ENCODE measurements at places on chromosomes 11 and 22. TPM values are rescaled to one million over a fixed set of nuclear protein-coding genes. Genes with fewer than 3 reads are reported as not detected.

DNA sequence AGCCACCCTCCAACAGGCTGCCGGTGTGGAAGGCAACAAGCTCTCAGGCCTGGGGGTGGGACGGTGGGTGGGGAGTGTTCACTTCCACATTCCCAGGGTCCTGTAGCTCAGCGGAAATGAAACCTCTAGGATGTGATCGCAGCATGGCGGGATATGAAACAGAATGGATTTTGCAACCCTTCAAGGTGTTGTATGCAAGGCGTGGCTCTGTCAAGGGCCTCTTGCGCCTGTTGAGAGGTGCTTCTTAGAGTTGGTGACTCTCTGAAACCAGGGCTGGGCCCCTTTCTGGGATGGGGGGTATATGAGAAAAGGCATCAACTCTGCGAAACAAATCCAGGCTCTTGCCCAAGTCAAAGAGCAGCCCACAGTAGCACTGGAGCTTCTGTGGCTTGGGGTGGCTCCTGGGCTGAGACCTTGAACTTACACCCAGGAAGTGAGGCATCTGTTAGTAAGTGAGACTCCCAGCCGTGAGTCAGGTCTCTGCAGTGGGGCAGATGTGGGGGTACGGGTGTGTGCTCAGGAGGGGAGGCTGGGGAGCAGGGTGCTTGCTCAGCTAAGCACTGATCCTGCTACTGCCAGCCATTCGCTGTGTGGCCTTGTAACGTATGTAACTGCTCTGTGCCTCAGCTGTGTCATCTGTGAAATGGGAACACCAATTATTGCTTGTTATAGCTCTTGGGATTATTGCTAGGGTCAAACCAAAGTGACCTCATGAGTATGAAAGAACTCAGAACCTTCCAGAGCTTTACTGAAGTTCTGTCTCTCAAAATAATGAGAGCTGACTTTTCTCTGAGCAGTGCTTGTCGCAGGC is 28.3 kb downstream of the NECTIN1 start:
- no peaks in the 10 kb centered on the region for H3K27me3 ChIP-seq
- H3K4me1 ChIP-seq: peaks cover 30% of the 10 kb centered on the region
- H3K27ac ChIP-seq: no peak overlapping the region
- H3K36me3 ChIP-seq: no peaks in the 10 kb centered on the region
- DNase-seq: no peak

DNA sequence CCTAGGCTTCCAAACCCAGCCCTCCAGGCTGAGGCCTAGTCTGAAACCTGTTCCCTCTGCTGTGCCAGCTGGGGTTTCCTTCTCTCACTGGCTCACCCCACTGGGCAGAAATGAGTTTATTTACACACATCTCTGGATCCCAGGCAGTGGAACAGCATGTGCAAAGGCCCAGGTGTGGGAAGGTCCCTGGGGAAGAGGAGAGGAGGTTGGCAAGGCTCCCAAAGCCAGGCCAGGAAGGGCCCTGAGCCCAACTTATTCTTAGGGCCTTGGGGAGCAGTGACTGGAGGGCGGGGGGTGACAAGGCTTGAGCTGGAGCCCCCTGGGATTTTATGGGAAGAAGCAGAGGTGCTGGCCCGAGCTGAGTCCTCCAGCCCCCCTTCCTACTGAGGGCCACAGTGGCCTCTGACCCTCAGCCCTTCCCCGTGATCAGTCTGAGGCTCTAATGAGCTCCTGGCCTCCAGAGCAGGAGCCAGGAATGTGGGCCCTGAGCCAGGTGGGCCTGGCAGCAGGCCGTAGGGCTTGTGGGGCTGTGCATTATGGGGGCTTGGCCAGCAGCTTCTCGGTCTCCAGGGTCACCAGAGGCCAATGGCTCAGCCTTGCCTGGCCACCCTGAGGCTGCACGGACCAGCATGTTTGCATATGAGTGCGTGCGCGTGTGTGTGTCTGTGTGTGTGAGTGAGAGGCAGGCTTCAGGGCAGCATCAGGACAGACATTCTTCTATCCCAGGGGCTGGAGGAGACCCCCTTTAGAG is 2.9 kb downstream of the MYO7A start:
- DNase-seq: no peak
- H3K4me1 ChIP-seq: no peaks in the 10 kb centered on the region
- H3K27me3 ChIP-seq: no peaks in the 10 kb centered on the region
- no peak overlapping the region for H3K4me3 ChIP-seq
- no peaks in the 10 kb centered on the region for H3K36me3 ChIP-seq

DNA sequence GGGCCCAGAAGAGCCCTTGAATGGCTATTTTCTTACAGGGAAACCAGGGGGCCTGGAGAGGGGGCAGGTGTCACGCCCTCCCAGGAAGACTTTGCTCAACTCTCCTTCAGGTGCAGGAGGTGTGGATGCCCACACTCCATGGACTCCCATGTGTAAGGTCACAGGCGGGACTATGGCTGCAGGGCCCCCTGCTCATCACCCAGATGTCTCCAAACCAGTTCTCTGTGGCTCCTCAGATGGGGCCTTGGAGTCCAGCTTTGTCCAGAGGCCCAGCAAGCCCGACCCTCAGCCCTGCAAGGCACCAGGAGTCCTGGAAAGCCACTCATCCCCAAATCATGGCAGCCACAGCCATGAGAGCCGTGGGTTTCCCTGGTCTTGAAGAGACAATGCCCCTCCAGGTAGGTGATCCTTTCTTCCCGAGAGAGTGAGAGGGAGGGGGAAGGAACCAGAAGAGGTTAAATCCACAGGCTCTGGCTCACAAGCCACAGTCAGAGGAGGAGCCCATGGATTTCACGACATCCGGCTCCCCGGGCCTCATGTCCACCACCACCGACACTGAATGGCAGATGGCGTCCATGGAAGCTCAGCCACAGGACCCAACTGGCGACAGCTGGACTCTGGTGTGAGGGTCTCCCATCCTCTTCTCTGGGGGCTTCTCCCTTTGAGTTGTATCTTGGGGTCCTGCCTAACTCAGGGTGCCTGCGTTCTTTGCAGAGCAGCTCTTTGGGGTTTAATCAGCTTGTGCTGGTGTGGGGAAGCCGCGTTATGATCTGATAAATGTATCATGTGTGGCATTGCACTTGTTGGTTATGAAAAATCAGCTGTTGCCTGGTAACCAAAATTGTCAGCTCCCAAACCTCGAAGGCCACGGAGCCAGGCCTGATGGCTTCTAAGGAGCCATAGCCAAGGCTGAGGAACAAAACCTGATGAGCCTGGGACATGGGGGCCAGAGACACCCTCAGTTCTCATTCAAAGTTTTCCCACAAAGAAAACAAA is 620.4 kb downstream of the BRD1 start:
- no peak overlapping the region for H3K4me3 ChIP-seq
- no peaks in the 10 kb centered on the region for H3K4me1 ChIP-seq
- DNase-seq: peak; percentile 46
- no peaks in the 10 kb centered on the region for H3K27me3 ChIP-seq
- no peaks in the 10 kb centered on the region for H3K36me3 ChIP-seq

- H3K4me1 ChIP-seq: no peaks in the 10 kb centered on the region
- H3K27me3 ChIP-seq: no peaks in the 10 kb centered on the region
- no peak overlapping the region for H3K27ac ChIP-seq
- no peaks in the 10 kb centered on the region for H3K36me3 ChIP-seq
- no peak for DNase-seq
- no peak overlapping the region for H3K4me3 ChIP-seq
Measured at GRCh38 chr22:48423481-48423911, 1404.2 kb downstream of the BRD1 start.

GRCh38 chr11:7252683-7253213 is 1.0 kb downstream of the SYT9 start:
- no peaks in the 10 kb centered on the region for H3K36me3 ChIP-seq
- no peak for DNase-seq
- no peaks in the 10 kb centered on the region for H3K4me1 ChIP-seq
- H3K27ac ChIP-seq: no peak overlapping the region
- H3K4me3 ChIP-seq: peak overlapping the region; percentile 57
- no peaks in the 10 kb centered on the region for H3K27me3 ChIP-seq

GRCh38 chr11:45390407-45390806 is 104.3 kb upstream of the SYT13 start:
- no peak for DNase-seq
- no peak overlapping the region for H3K4me3 ChIP-seq

GRCh38 chr11:33262011-33262645 is 4.9 kb downstream of the HIPK3 start:
- H3K27me3 ChIP-seq: no peaks in the 10 kb centered on the region
- H3K4me1 ChIP-seq: no peaks in the 10 kb centered on the region
- peak overlapping the region; percentile 100 for H3K27ac ChIP-seq
- H3K4me3 ChIP-seq: no peak overlapping the region
- no peak for DNase-seq
- H3K36me3 ChIP-seq: no peaks in the 10 kb centered on the region

GRCh38 chr22:20196094-20196842 is 45.4 kb upstream of the CCDC188 start:
- H3K36me3 ChIP-seq: no peaks in the 10 kb centered on the region
- DNase-seq: no peak
- H3K27ac ChIP-seq: no peak overlapping the region

DNA sequence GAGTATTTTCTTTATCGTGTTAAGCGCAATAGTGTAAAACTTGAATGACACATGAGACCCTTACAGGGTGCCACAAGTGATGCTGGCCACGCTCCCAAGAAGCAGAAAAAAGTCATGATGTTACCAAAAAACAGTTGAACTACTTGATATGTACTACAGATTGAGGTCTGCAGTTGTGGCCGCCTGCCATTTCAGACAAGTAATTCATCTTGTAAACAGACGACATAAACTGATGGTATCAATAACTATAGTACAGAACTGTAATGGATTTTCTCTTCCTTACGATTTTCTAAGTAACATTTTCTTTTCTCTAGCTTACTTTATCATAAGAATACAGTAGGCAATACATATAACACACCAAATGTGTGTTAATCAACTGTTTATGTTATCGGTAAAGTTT is 5.5 kb downstream of the CD59 start:
- H3K36me3 ChIP-seq: peaks cover 8% of the 10 kb centered on the region
- no peak for DNase-seq
- H3K27me3 ChIP-seq: no peaks in the 10 kb centered on the region
- peaks cover 64% of the 10 kb centered on the region for H3K4me1 ChIP-seq
- no peak overlapping the region for H3K4me3 ChIP-seq

DNA sequence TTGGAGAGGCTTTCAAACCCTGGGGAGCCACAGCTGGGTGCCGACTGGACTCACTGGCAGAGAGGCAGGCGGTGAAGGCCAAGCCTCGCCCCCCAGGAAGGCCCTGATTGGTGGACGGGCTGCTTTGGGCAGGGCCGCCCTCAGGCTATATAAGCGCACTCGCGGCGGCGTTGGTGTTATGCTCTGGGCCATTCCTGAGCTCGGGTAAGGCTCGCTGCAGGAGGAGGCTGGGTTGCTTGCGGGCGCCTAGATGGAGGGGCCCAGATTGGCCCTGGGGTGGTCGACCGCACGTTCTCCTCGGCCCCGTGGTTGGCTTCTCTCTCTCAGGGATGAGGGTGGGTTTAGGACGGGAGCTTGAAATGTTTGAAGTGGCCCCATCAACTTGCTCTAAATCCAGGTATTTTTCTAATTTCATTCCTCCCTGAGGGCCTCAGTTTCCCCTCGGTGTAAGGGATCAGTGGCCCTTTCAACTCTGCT is at the start of gene SPDYC:
Gene SPDYC (plus strand): TSS at position 176 of the 477 bp plus-strand sequence. CDS start 1,125 bp downstream, outside the sequence.
- no peaks in the 10 kb centered on the region for H3K36me3 ChIP-seq
- no peak within 1 kb of the TSS for H3K27ac ChIP-seq
- H3K27me3 ChIP-seq: no peaks in the 10 kb centered on the region
- H3K4me1 ChIP-seq: no peaks in the 10 kb centered on the region
- DNase-seq: no peak

GRCh38 chr11:35021589-35021988 is 105.2 kb downstream of the PDHX start:
- H3K4me3 ChIP-seq: no peak overlapping the region
- H3K27ac ChIP-seq: no peak overlapping the region
- no peaks in the 10 kb centered on the region for H3K4me1 ChIP-seq
- no peaks in the 10 kb centered on the region for H3K27me3 ChIP-seq

- no peaks in the 10 kb centered on the region for H3K4me1 ChIP-seq
- H3K27me3 ChIP-seq: no peaks in the 10 kb centered on the region
- no peak overlapping the region for H3K4me3 ChIP-seq
- DNase-seq: no peak
Measured at GRCh38 chr11:79937676-79938334, 497.0 kb upstream of the TENM4 start.

DNA sequence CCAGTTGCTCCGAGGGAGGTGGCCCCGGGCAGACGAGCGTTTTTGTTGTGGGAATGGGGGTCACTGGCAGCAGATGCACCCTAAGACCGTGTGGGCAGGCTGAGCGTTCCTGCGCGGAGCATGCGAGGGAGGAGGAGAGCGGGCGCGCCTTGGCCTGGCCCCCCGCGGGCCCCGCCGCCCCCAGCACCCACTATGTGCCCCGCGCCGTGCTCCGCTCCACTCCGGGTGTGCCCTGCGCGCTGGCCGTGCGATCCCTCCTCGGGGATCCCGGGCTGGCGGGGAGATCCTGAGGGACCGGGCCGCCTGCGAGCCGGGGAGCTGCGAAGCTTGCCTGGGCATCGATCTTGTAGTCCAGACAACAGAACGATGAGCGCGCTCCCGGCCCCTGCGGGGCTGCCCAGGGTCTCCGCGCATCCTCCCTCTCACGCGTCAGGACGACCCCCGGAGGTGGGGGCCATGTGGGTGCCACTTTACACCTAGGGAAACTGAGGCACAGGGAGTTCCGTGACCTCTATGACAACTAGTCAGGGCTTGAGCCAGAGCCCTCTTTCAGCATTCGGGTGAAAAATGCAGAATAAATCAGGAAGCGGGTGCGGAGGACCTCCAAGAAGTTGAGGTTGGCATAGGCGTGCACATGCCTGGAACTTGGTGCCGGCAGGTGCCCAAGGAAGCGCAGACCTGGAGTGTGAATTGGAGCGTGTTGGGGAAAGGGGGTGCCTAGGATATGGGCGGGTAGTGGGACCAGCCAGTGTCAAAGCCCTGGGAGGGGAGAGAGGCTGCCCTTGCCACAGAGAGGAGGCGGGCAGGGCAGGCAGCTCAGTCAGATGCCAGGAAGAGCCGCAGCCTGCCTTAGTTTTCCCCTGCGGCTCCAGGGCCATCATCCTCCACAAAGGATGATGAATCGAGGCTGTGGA is 1.3 kb upstream of the KMT5B start:
- peaks cover 46% of the 10 kb centered on the region for H3K4me1 ChIP-seq
- no peak for DNase-seq
- H3K36me3 ChIP-seq: no peaks in the 10 kb centered on the region
- H3K4me3 ChIP-seq: peak overlapping the region; percentile 80
- peak overlapping the region; percentile 97 for H3K27ac ChIP-seq

DNA sequence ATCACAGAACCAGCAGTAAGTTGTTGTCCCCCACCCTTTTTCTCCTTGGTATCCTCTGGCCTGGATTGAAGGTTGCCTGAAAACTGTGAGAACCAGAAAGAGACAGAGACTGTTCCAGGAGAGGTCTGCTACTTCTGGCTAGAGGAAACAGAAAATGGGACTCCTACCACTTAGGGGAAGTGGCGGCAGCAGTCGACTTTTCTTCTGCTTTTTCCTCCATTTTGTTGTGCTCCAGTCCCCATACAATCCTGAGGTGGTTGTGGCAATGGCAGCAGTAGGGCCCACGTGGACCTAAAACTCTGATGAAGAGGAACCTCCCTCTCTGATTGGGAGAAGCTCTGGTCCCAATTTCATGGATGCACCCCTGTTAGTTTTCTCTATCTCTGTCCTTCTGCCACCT is 76.0 kb upstream of the SORL1 start:
- no peak overlapping the region for H3K27ac ChIP-seq
- DNase-seq: no peak
- no peaks in the 10 kb centered on the region for H3K4me1 ChIP-seq
- H3K27me3 ChIP-seq: no peaks in the 10 kb centered on the region
- no peaks in the 10 kb centered on the region for H3K36me3 ChIP-seq

The SLC35F2 gene
- 5.8 TPM for total RNA-seq

The MISFA gene
- total RNA-seq: 8.3 TPM

The AIFM3 gene
- total RNA-seq: 1.0 TPM

The FDX1 gene
- 12.1 TPM for total RNA-seq

The DBX1 gene
- not detected for total RNA-seq

The SLC22A6 gene
- total RNA-seq: not detected

The YPEL1 gene
- total RNA-seq: 5.0 TPM

The SCGB1D2 gene
- total RNA-seq: not detected

Data from right atrium auricular region (tissue), 2 donors.